Activated naive CD4-positive, alpha-beta T cell treated with Interleukin-2 at 50 U/mL for 16 hours (primary cell): ENCODE measurements at places on chromosomes 6 and 20.
A peak's percentile ranks its signal among the peaks of the same experiment; 100 is the strongest.

DNA sequence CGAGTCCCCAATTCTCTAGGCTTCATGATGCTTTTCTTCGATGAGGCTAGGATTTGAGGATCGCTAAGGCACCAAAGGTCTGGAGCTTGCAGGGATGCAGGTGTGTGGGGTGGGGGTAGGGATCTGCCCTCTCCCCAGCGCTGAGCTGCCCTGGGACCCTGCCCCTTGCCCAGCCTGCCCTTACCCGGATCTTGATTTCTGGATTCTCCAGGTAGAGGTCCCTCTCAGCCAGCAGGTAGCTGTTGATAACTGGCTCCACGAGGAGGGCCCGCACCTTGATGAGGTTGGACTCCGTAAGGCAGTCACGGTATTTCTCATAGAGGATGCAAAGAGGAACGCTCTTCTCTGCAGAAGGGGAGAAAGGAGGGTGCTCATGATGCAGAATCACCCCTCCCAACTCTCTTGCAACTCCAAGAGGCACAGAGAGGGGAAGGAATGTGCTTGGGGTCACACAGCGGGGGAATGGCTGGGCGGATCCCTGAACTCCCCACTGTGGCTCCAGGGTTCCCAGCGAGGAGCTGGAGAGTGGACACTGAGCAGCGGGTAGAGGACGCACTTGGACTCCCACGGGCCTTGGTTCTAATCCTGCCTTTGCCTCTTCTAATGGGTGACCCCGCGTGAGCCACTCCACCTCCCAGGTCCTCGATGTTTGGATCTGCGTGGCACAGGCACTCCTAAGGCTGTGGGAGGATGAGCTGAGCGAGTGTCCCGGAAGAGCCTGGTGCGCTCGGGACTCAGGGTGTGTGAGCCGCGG, 32.7 kb downstream of the TGM2 start:
- DNase-seq = no peak

- no peak for DNase-seq
These were observed at the start of gene RIMS1 for GRCh38 chr6:71886184-71887005. Gene RIMS1 (plus strand): TSS chr6:71886550. CDS start chr6:71887024, 474 bp downstream.

GRCh38 chr6:53476964-53477363, 67.9 kb downstream of the GCLC start:
- DNase-seq = no peak

- no peak for DNase-seq
These were observed 300.9 kb downstream of the LAMA2 start for GRCh38 chr6:129183681-129184301.

- DNase-seq = no peak
These were observed 8.8 kb downstream of the TRIM27 start for GRCh38 chr6:28914941-28915340.

- DNase-seq = no peak
These were observed 72.8 kb upstream of the CEP85L start for GRCh38 chr6:118724211-118724610.

DNA sequence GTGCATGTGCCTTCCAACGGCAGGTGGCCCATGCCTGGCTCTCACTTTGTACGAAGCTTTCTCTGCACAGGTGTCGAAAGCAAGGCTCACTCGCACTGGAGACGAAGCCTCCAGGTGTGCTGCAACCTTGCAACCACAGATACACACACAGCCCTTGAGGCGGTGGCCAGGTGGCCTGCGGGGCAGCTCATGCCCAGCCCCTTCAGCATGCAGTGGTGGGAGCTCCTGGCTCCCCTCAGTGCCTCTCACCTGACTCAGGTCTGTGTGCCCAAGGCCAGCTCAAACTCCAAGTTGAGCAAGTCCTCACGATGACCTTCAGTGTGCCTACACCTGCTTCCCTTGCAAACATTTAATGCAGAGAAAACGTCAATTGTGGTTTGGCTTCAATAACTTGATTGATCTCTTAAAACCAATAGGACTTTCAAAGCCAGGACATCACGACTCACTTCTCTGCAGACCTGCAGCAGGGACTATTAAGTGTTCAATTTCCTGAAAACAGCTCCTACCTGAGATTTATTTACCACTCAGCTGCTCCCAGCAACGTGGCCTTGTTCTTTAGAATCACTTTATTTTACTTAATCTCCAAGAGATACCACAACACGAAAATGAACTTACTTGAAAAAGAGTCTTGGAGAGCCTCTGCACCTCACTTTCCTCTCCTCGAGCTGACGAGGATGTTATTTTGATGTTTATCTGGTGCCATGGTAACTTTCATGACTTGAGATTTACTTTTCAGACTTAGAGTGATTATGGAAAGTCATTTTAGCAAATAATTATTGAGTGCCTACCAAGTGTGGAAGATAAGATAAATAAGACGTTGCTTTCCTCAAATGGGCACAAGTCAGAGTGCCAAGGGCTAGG, 86.3 kb downstream of the SLC22A23 start:
- DNase-seq = no peak

DNA sequence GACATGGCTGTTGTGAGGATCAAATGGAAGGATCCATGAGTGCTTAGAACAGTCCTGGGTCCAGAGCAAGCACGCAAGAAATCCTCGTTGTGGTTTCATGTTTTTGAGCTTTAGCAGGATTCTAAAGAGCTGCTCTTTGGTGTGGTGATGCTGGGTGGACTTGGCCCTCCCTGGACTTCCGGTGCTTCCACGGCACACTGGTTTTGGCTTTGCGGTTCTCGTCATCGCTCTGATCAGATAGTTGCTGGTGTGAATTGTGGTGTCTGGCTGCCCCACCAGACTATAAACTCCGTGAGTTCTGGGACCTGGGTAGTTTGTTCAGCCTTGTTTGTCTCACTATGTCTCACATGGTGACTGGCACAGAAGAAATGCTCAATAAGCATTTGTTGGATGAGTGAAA, 3.3 kb downstream of the HNF4A start:
- no peak for DNase-seq

DNA sequence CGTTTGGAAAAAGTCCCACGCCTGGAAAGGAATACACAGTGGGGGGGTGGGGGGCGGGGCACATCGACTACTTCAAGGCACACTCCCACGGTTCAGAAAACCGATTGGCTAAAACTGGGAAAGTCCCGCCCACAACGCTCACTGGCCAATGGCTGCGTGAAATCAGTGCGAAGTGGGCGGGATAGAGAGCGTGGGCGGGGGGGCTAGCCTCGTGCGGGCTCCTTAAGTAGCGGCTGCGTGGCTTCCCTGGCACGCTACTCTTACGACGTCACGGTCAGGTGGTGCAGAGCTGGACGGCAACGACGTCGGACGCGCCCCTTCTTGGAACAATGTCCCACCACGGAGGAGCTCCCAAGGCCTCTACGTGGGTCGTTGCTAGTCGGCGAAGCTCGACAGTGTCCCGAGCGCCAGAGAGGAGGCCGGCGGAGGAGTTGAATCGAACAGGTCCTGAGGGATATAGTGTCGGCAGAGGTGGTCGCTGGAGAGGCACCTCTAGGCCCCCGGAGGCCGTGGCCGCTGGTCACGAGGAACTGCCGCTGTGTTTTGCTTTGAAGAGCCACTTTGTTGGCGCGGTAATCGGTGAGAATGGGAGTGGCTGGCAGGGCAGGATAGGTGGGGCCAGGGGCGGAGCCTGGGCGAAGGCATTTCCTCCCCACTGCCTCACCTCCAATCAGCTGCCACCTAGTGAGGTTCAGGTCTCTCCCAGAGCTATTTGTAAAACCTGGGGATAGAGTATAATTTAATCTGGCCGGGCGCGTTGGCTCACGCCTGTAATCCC, at the start of gene DDX43:
TSS of gene DDX43 (plus strand) at position 252 of the 778 bp plus-strand sequence. CDS start at position 330, 78 bp downstream.
- DNase-seq = peak; percentile 36

- DNase-seq = no peak
These were observed 70.4 kb downstream of the SLC22A23 start for GRCh38 chr6:3386374-3386857.

GRCh38 chr6:31354158-31354863, 2.7 kb downstream of the HLA-B start:
- peak; percentile 22 for DNase-seq

- DNase-seq = no peak
These were observed 434.1 kb downstream of the RFPL4B start for GRCh38 chr6:112781241-112781640.

GRCh38 chr20:34715384-34715783, 11.2 kb downstream of the TP53INP2 start:
- no peak for DNase-seq

DNA sequence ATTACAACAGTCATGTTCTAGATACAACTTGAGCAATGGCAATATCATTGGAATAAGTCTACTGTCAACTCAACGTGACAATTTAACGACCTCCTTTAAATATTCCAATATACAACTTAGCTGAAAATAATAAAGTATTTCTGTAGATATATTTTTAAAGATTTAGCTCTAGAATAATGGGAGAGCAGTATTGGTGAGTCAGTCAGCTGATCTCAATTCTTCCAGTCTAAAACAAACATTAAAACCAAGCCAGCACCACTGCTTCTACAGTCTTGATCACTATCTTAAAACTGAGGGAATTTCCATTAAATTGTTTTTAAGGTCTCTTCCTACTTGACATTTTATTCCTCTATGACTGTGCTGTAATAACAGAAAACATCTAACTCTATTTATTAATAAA, 38.2 kb downstream of the NOL7 start:
- no peak for DNase-seq

DNA sequence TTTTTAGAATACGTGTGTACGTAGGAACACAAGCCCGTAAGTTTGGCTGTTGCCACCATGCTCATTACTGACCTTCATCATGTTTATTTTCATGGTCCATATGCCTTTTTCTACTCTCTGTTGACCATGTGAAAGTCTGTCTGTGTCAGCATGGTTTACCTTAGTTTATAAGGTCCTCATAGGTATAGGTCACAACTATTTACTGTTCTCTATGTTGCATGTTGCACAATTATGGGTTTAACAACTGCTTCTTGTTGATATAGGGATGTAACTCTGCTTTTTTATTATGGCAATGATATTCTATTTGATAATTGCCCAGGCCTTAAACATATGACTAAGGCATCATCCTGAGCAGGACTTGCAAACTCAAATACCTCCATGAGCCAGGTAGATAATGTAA, 13.4 kb upstream of the RANBP9 start:
- no peak for DNase-seq

GRCh38 chr6:52423448-52423847, 3.3 kb downstream of the EFHC1 start:
- DNase-seq = no peak

GRCh38 chr6:13851330-13851729, 37.0 kb upstream of the MCUR1 start:
- DNase-seq = no peak

DNA sequence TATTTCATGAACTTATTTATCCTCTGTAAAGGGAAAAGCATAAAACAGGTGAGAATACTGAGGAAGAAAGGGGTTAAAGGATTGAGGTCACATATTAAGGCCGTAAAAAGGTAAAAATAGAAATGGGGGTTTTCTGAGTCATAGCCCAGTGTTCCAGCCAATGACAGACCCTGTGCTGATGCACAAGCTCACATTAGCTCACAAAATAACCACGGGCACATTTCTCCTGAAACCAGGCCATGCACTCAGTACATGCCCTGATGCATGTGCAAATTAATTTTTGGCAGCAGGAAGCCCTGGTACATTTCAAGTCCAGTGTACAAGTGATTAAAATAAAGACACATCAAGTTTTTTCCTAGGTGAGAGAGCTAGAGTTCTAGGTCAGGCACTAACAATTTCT, 194.4 kb downstream of the TMEM200A start:
- no peak for DNase-seq

DNA sequence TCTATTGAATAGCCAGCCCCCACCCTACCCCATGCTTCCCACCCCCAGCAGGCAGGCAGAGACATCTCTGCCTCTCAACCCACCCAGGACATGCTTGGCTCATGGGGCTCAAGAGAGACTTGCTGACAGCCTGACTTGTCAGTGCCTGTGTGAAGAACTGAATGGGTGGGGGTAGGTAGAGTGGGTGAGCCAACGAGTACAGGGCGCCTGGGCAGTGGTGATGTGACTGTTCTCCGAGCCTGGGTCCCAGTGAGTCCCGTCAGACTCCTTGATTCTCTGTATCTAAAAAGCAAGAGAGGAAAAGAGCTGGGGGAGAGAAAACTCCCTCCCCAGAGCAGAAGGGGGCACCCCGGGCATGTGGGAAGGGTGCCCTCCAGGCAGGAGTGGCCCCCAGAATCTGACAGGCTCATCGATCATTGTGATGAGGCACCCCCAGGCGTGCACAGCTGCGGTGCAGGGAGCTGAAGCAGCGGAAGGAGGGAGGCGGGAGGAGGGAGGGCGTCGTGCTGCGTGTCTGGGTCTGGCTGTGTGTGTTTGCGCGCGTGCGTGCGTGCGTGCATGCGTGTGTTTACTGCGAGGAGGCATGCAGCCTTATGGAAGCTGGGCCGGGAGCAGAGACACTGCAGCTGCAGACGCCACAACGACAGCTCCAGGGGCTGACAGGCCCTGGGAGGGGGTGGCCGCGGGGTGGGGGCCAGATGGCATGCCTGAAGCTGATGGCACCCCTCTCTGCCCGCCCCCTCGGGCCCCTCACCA, 40.2 kb downstream of the FOXP4 start:
- DNase-seq = no peak

DNA sequence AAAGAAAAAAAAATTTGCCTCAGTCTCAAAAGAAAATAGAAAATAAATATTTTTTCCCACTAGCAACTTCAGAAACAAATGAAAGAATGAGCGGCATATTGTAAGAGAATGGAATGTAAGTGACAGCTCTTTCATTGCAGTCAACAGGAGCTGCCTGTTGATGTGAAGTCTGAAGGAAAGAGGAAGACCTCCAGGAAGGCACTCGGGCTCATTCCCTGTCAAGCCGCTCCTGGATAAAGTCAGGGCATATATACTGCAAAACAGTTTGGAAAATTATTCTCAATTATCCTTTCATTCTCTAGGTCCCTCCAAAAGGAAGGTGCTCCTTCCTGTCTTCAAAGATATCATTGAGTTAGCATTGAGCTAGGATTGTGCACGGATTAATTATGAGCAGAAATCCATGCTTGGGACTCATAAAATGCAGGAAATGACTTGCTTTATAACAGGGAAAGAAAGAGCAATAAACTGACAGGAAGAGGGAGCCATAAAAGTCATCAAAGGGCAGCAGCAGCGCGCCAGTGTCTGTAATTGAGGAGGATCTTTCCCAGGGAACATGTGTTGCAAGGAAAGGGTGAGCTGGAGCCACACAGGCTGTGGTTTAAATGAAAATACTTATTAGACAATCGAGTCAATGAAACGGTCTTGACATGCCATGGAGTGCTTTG, 218.2 kb downstream of the C6orf118 start:
- no peak for DNase-seq

DNA sequence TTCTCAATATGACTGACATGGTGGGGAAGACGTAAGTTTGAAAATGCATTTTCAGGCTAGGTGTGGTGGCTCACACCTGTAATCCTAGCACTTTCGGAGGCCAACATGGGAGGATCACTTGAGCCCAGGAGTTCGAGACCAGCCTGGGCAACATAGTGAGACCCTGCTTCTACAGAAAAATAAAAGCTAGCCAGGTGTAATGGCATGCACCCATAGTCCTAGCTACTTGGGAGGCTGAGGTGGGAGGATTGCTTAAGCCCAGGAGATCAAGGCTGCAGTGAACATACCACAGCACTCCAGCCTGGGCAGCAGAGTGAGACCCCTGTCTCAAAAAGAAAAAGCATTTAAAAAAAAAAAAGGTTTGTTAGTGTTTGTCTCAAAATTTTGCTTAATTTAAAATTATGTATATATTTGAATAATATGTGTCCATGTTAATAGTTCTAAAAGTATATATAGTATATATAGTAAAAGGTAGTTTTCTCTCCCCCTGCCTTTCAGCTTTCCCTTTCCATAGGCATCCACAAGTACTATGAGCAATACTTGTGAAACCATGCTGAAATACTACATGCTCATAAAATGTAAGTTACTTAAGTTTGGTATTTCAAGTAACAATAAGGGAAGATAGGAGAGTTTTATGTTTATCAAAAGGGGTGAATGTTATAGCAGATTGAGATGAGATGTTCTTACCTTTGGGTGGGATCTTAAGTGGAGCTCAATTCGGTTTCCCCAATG, 15.1 kb downstream of the PTPRA start:
- no peak for DNase-seq
